ENCODE measurements at places on chromosomes 12 and 14. TPM values are rescaled to one million over a fixed set of nuclear protein-coding genes. Genes with fewer than 3 reads are reported as not detected.

PTPN21 gene
- total RNA-seq = 7.3 TPM

GNB3 gene
- 0.28 TPM for total RNA-seq

TEX52 gene
- not detected for total RNA-seq

SPIC gene
- not detected for total RNA-seq

EGLN3 gene
- total RNA-seq = 2.1 TPM

WDHD1 gene
- total RNA-seq = 16.7 TPM
